ENCODE measurements at places on chromosomes 2 and 18.

- no peak for DNase-seq
Measured at GRCh38 chr2:227207573-227207972, 43.1 kb downstream of the COL4A3 start.

DNA sequence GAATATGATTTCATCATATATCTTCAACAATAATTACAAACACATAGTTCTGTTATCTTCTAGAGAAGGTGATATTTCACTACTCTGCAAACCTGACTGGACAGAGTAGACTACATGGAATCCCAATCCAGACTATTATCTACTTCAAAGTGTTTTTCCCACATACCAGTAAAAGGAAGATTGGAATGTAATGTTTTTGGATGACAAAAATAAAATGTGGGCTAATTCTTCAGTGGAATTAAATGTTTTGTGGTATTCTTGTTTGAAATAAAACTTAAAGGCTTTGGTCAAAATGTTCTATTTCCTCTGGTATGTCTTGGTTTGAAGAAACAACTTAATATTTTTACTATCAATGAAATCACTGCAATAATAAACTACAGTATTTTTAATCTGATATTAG lies 22.1 kb downstream of the COL5A2 start:
- no peak for DNase-seq

- no peak for DNase-seq
Measured at GRCh38 chr2:217616936-217617335, 385.9 kb downstream of the TNS1 start.

DNA sequence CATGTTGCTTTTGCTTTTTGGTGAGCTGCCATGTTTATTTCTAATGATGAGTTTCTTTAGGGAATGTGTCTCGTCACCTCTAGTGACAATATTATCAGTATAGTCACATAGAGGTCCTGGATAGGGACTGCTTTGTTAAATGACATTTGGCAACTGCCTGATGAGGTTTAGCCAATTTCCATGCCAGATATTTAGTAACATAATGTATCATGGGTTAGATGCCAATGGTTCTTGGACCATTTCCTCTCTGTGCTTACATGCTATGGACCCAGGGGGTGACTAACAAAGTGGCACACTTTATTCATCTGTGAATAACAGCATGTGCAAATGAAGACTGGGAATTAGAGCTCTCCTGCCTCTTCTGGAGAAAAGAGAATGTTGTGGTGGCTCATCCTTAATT lies 56.2 kb upstream of the RAB27B start:
- no peak for DNase-seq

- no peak for DNase-seq
Measured at GRCh38 chr2:86477349-86477748, 36.2 kb downstream of the KDM3A start.

DNA sequence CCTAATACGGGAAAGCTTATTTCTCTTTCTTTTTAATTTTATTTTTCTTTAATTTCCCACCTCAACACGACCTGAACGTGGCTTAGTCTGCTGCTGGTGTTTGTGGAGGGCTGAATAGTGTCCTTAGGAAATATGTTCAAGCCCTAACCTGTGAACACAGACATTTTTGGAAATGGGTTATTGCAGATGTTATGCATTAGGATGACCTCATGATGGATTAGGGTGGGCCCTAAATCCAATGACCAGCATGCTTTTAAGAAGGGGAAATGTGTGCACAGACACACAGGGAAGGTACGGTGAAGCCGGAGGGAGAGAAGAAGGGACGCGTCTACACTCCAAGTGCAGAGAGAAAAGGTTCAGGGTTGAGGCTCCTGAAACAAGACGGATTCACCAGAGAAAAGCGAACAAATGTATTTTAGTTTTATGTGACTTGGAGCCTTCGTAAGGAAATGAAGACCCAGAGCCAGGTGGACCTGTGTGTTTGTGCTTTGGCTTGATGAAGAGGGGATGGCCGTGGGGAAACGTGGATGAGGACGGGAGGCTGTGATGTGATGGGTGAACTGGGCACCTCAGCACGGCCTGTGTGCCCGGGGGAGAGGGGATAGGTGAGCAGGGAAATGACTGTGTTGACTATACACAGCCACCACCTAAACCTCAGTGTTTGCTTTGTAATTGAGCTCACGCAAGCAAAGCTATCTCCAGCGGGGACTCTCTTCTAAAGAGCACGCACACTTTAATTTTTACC lies 37.5 kb downstream of the RTP5 start:
- DNase-seq = no peak
